NCI-H1105 treated with DMSO at 0.1 percent for 48 hours (cell line): ENCODE measurements at places on chromosomes 16 and 17.

GRCh38 chr16:27795992-27796614 is 246.2 kb downstream of the KATNIP start:
- DNase-seq: no peak

DNA sequence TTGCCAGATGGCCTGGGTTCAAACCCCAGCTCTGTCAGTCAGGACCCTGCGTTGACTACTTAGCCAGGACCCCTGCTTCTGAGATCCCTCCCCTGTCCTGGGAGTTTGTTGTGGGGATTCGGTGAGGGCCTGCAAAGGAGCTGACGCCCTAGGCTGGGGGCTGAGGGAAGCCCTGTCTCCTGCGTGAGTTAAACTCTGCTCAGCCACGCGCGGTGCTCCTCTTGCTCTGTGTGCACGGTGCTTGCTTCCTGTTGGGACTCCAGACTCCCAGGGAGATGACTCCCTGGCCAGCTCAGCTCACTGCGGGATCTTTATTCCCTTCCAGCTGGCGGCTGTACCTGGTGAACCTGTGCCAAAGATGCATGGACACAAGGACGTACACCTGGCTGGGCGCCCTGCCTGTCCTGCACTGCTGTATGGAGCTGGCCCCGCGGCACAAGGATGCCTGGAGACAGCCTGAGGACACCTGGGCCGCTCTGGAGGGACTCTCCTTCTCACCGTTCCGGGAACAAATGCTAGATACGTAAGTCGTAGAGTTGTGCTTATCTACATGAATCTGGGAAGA is 37.4 kb downstream of the RNF213 start:
- peak; percentile 1 for DNase-seq

- no peak for DNase-seq
These were observed 85.6 kb upstream of the RPRML start for GRCh38 chr17:47064684-47065083.

GRCh38 chr17:66900126-66901010 is 64.1 kb upstream of the CACNG4 start:
- DNase-seq: peak; percentile 26

GRCh38 chr17:76142039-76142584 is 1.1 kb upstream of the FOXJ1 start:
- no peak for DNase-seq

DNA sequence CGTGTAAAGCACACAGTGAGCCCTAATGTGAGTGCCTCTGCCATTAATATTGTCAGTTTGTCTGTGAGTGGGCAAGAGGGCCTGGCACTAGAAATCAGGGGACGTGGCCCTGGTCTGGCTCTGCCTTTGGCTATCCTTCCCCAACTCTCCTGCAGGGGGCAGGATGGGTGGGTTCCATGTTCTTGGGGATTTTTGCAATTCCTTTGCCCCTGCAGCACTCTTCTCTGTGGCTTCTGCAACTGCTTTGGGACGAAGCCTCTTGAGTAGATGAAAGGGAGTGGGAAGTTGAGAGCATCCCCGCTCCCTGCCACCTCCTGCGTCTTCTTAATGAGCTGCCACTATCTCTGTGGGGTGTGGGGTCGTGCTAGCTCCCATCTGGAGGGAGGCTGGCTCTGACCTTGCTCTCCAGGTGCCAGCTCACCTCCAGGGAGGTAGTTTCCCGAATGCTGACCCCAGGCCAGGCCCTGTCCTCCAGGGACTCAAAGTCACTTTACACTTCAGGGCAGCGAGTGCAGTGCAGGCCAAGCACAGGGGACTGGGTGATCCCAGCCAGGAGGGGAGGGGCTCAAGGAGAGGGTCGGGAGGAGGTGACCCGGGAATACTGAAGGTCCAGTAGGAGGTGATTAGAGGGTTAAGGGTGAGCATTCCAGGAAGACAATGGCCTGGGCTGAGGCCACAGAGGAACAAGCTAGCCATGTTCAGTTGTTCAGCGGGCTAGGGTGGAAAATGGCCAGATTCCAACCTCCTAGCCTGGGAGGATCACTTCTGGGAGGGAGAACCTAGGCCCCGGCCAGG is 121.0 kb upstream of the NLRP1 start:
- no peak for DNase-seq

DNA sequence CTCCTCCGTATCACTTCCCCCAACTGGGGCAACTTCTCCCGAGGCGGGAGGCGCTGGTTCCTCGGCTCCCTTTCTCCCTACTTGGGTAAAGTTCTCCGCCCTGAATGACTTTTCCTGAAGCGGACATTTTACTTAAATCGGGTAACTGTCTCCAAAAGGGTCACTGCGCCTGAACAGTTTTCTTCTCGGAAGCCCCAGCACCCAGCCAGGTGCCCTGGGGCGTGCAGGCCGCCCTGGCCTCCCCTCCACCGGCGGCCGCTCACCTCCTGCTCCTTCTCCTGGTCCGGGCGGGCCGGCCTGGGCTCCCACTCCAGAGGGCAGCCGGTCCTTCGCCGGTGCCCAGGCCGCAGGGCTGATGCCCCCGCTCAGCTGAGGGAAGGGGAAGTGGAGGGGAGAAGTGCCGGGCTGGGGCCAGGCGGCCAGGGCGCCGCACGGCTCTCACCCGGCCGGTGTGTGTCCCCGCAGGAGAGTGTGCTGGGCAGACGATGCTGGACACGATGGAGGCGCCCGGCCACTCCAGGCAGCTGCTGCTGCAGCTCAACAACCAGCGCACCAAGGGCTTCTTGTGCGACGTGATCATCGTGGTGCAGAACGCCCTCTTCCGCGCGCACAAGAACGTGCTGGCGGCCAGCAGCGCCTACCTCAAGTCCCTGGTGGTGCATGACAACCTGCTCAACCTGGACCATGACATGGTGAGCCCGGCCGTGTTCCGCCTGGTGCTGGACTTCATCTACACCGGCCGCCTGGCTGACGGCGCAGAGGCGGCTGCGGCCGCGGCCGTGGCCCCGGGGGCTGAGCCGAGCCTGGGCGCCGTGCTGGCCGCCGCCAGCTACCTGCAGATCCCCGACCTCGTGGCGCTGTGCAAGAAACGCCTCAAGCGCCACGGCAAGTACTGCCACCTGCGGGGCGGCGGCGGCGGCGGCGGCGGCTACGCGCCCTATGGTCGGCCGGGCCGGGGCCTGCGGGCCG is 1.6 kb downstream of the HIC1 start:
- DNase-seq: no peak

GRCh38 chr17:57943645-57944044 is 11.6 kb downstream of the CUEDC1 start:
- no peak for DNase-seq

DNA sequence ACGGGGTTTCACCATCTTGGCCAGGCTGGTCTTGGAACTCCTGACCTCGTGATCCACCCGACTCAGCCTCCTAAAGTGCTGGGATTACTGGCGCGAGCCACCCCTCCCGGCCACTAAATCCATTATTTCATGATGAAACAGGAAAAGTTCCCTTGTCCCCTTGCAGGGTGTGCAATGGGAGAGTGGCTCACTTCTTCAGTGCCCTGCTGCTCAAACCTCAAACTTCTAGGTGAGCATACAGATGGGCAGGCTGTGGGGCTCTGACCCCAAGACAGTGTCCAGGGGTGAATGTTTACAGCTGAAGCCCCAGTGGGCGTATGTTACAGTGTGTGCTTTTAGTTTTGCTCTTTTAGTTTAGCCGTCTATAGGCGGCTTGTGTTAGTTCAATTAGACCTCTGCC is 34.7 kb downstream of the GJC1 start:
- DNase-seq: no peak

GRCh38 chr16:48441106-48441505 is 55.9 kb upstream of the SIAH1 start:
- no peak for DNase-seq

DNA sequence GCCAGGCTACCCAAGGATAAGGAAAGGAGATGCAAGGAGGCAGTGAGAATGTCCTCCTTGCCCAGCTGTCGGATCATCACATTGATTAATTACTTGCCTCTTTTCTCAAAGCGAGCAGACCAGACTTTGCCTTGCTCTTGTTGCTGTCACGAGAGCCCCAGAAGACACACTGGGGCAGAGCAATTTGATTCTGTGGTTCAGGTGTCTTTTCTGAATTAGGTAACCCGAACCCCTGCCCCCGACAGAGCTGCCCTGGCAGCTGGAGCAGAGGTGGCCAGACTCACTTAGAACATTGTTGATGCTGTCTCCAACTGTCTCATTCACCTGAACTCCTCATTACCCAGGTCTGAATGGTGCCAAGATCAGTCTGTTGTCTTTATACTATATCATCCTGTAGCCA is 34.3 kb downstream of the VAT1L start:
- no peak for DNase-seq

GRCh38 chr17:57293077-57293476 is 36.8 kb downstream of the MSI2 start:
- no peak for DNase-seq

DNA sequence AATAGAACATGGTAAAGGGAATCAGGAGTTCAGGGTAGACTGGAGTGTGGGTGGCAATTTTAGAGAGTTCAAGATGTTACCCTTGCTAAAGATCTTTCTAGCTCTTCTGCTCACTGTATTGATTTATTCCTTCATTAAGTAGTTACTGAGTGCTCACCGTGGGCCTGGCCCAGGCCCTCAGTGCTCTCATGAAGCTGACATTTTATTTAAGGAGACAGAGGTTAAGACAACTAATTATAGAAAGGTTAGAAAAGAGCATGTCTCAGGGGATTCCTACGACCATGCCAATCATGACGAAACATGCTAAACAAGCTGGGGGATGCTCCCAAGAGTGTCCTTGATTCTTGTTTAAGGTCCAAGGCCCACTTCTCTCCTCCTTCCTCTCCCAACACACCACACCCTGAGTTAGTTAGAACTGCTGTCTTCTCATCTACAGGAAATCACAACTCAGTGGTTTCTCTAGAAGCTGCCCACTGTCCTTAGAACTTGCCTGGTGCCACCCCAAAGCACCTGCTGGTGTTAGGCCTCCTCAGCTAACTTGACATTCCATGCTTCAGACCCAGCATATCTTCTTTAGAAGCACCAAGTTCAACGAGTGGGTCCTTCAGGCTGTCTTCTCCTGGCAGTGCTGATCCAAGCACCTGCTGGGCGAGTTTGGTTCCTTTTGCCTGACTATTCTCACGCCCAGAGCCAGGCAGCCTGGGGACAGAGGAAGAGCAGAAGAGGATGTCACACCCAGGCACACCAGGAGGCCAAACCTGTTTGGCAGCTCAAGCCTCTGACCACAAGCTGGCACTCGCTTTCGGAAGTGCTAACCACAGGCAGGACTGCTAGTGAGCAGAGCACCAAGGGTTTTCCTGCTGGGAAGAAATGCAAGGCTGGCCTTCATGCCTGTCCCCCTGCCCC is 79.0 kb downstream of the GAS7 start:
- no peak for DNase-seq

DNA sequence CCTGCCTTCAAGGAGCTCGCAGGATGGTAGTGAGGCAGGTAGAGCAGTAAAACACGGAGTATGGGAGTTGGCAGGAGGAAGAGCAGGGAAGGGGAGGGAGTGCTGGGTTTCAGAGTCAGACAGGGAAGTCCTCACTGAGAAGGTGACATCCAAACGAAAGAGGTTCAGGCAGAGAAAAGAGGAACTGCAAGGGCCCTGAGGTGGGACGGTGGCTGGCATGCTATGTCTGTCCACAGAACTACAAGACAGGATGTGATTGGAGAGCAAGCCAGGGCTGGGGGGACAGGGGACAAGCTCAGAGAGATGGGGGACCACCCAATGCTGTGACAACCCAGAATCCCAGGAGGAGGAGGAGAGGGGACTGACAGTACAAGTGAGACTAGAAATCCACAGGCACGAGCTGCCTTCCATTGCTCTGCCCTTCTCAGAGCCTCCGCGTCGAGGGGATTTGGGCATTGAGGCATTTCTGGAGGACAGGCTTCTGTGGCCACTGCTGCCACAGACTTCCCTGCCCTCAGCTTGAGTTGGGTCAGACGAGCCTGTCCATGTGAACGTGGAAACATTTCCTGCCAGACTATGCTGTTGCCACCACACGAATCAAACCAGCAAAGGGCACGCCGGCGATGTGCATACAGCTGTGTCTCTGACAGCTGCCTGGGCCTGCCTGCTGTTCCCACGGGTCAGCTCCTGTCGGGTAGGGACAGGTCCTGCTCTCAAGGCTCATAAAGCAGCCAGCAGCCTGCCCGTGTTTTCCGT is 100.1 kb downstream of the RAB11FIP4 start:
- no peak for DNase-seq

- no peak for DNase-seq
These were observed 13.2 kb upstream of the CLUH start for GRCh38 chr17:2724784-2725164.

GRCh38 chr17:15649861-15650421 is 30.4 kb upstream of the FBXW10B start:
- no peak for DNase-seq

GRCh38 chr16:66478733-66479511 is 51.8 kb downstream of the BEAN1 start:
- no peak for DNase-seq

DNA sequence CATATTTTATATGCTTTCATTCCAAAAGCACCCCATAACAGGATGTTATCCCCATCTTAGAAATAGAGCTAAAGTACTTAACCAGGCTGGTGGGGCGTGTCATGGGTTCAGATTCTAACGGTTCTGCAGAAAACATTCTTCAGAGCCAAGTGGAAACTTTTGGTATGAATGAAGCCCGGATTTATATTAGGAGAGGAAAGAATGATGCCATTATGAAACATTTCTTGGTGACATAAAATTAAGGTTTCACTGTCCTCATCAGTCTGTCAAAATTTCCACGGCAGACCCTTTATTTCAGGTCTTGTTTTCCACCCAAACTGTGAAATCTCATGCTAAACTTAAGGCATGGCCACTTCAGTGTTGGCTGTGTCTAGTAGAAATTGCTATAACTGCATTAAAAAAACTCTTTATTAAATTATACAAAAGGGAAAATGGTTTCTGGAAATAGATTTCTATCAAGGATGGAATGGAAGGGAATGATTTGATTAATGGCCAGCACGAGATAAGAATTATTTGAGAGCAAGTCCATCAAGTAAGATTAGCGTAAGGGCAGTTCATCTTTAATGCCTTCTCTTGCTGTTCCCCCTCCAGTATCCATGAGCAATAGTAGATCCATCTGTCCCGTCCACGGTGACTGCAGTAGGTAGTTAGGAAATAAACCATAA is 11.7 kb downstream of the PRKCA start:
- no peak for DNase-seq

DNA sequence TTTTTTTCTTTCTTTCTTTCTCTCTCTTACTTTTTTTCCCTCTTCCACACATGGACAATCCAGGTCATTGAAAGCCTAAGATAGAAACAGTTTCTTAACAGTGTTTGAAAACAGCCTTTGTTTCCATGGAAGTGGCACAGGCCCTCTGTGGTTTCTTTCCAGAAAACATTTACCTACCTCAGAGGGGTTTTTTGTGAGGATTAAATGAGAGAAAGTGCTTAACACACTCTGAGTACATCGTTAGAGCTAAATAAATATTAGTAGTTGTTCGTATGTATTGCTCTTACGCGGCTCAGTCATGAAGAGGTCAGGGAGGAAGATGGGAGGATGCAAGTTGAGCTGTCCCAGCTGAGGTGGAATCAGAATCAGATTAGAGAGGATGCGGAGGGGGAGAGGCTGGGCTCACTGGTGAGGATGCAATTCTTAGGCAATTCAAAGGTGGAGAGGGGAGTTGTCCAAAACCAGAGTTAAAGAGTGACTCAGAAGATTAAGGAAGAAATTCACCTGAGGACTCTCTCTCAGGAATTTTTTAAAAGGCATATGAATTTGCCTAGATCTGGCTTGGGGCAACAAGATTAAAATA is 345.4 kb downstream of the PMP22 start:
- DNase-seq: no peak
